ENCODE measurements at places on chromosomes 12 and 14.

DNA sequence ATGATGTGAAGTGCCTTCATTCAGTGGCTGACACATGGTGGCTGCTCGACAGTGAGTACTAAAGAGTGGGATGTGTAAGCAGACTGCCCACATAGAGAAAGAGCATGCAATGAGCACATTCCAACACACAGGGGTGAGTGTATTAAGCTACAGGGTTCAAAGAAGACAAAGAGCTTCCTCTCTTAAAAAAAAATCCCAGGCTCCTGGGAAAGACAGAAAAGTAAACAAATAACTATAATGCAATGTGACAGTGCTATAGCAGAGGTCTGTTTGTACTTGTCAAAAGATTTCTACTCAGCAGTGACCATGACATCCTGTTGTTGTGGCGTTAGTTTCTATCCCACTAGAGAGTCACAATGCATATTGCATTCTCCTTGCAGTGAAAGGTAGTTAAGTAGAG lies 12.4 kb upstream of the PCNX1 start:
- no peak for DNase-seq

GRCh38 chr12:55681142-55682077 lies 26.3 kb downstream of the ITGA7 start:
- no peak for DNase-seq

DNA sequence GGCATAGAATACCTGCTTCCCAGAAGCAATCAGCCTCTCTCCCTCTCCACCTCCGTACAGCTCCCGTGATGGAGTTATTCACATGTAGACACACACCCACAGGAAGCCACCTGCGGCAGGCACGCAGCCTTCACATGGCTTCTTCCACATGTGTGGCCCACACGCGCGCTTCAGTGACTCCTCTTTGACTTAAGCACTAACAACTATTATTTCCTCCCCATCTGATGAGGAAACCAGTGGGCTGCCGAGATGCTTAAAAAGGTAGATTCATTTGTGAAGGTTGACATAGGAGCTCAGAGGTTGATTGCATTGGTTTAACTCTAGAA lies 69.3 kb downstream of the PRMT8 start:
- DNase-seq: no peak

GRCh38 chr12:104974626-104975290 lies 11.4 kb upstream of the NOPCHAP1 start:
- no peak for DNase-seq

- DNase-seq: no peak
Observed at GRCh38 chr14:32200368-32201192, 1.3 kb upstream of the RNU6-7 start.

DNA sequence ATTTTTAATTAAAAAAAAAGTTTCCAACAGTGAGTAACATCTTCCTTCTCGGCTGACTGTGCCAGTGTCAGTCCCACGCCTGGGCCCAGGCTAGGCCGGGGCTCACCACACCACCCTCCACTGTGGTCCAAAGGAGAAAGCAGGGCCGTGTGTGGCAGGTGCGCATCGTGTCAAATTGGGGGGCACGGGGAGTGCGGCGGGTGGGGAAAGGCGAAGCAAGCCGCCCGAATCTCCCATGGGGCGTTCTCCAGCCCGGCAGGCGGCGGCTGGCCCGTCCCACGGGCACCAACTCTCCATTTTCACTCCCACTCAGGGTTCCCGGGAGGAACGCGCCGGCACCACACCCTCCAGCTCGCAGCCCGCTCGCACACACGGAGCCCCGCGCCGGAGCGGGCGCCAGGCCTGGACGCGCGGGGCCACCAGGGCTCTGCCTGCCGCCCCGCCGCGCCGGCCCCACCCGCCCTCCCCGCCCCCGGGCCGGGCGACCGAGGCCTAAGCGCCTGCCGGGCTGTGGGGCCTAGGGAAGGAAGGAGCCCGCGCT lies 604 bp downstream of the EEA1 start:
- DNase-seq: peak; percentile 31

DNA sequence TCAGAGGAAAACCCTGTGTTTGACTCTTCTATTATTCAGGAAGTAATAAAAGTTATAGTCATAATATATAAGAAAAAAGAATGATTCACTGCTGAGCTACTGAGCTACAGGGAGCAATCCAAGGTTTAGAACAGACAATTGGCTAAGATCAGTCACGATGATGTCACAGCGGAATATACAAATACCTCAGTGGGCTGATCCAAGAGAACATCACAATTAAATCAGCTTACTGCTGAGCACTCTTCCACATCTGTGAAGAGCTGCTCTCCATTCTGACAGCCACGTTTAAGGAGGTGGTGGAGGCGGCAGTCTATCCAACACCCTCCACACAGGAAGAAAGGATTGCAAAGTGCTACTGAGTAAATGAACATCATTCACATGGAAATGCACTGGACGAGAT lies 271.0 kb downstream of the APAF1 start:
- no peak for DNase-seq

DNA sequence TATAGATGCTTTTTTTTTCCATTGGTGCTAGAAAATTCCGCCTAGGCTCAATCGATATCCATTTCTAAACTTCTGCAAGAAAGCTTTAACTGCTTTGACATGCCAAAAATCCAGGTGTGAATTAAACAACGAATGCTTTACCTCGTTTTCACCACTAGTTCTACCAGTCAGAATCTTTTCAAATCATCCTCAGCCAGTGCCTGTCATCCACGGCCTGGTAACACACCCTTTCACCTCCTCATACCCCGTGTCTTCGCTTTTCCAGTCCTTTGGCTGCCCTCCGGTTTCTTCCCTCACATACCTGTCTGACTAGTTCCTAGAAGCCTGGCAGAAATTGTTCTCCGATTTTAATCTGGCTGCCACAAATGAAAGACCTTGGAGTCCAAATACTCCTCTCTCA lies 1.4 kb upstream of the PHC1 start:
- DNase-seq: peak; percentile 50

DNA sequence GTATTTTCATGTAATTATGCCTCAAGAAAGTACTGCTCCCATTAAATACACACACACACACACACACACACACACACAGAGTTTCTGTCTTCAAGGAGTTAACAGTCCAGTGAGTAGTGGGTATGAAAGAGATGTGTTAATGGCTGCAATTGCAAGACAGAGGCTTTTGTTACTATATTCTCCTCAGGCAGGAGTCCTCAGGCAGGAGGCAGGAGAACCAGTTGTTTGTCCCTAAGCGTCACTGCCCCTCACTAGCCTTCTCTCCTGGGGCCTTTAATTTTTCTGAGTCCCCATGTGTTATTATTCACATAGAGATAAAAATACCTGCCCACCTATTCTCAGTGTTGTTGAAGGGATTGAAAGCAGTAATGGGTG lies 31.2 kb downstream of the DAD1 start:
- DNase-seq: no peak

DNA sequence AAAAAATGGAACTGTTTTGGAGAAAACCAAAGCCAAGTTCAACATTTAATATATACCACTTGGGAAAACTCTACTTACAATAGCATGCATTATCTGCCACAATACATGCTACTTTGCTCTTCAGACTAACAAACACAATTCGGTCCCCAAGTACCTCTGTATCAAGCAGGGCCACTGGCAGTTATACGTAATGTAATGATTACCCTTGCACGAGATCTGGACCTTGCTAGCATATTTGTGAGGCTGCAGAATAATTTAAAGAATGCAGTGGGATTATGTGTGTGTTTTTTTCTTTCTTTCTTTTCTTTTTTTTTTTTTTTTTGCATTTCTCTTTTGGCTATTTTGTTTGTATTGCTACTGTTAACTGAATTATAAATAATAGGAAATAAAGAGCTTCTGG lies 22.8 kb upstream of the PYGL start:
- DNase-seq: no peak

GRCh38 chr12:124410354-124411175 lies 115.7 kb downstream of the RFLNA start:
- peak; percentile 13 for DNase-seq

DNA sequence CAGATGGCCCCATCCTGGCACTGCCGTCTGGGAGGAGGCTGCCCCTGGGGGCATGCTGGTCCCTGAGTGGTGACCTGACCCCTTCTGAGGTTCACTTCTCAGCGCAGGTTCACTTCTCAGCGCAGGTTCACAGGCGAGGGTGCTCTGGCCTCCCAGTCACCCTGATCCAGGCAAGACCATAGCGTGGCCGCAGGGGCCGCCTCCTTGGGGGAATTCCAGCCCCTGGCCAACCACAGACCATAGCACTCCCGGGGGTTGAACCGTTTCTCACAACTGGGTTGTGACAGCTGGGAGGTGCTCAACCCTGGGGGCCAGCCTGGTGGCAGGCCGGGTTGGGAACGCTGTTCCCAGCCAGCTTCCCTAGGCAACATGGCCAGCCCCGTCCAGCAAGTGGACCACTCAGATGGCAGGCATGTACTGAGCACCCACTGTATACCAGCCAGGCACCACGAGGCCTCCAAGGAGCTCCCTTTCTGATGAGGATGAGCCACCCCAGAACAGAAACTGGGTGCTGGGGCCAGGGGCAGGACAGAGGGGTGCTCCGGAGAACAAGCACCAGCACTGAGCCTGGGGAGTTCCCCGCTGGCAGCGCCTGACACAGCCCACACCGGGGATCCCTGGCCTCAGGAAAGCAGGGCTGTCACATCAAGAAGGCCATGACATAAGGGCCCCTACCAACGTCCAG lies 28.3 kb upstream of the ZFP36L1 start:
- no peak for DNase-seq

GRCh38 chr12:58034712-58035111 lies 93.3 kb downstream of the ATP23 start:
- DNase-seq: no peak
